ENCODE measurements at places on chromosomes 7 and 10.

DNA sequence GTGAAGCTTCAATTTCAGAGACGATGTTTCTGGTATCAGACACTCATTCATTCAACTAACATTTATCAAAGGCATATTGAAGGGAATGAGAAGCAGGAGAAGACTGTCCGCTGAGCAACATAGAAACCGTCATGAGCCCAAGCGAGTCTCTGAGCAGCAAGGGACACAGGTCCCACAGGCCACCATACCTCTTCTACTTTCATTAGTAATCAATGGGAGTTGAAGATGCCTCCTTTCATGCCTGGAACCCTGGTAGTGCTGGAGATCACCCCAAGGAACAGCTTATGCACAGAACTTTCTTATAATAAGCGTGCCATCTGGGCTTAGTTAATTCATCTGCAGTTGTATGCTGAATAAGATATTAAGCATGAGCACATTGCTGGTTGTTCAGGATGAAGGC, 1.2 kb downstream of the PAX4 start:
- DNase-seq, result no peak

DNA sequence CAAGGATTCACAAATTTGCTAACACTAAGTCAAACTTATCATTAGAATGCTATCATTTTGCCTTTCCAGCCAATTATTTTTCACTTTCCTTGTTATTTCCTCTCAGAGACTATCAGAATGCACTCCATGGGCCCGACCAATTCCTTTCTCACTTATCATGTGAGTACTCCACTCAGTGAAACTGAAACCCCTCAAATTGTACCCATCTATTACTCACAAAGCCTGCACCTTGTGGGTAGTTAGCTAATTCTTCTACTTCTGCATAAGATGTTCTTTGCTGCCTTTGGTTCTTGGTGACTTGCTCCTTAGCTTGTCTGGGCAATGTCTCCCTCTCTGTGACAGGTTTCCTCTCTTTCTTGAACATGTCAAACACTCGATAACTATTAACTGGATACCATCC, 35.2 kb upstream of the MBL2 start:
- no peak for DNase-seq

GRCh38 chr10:18668026-18668425, 8.8 kb downstream of the ARL5B start:
- no peak for DNase-seq

DNA sequence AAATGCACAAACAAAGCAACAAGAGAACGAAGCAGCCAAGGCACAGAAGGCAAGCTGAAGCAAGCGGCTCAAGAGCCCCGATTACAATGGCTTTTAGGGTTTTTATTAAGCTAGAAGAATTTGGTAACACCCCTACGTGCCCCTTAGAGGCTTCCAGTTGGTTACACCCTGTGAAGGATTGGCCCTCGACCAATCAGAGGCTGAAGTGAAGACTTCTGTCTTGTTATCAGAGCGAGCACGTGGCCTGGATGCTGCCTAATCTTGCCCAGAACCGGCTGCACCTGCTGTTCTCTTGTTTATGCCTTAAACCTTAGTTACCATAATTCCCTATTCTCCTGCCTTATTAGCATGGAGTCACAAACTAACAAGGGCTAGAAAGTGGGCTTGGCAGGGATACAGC, 21.4 kb downstream of the KCNK18 start:
- no peak for DNase-seq

GRCh38 chr10:33612116-33612515, 277.6 kb upstream of the NRP1 start:
- no peak for DNase-seq

DNA sequence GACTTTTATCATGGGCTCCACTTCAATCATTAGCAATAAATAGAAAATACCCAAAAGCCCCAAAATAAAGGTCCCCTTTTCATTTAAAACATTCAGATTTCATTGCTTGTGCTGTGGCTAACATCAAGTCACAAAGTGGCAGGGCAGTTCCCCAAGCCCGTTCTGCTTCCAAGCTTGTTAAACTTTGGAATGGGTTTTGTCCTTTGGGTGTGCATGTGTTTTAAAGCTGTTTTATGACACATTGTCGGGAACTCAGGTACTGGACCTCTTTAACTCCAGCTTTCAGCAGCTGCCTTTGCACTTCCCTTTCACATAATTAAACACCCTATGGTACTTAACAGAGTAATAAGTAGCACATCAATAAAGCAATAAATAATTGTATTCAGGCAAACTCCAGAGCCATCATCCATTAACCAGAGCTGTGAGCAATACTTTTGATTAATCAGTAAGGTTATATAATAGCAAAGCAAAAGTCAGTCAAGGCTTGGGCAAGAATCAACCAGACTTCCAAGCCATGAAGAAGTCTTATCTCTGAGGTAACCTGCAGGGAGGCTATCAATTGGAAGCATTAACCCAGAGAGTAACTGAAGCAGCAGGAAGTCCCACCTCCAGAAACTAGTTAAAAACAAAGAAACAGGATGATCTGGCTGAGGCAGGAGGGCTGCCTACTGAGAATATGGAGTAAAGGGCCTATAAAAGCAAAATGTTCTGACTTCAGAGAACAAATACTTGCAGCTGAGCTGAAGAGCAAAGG, 56.1 kb upstream of the ARID5B start:
- DNase-seq, result no peak

GRCh38 chr7:159145490-159145855, 806 bp upstream of the VIPR2 start:
- DNase-seq, result no peak

DNA sequence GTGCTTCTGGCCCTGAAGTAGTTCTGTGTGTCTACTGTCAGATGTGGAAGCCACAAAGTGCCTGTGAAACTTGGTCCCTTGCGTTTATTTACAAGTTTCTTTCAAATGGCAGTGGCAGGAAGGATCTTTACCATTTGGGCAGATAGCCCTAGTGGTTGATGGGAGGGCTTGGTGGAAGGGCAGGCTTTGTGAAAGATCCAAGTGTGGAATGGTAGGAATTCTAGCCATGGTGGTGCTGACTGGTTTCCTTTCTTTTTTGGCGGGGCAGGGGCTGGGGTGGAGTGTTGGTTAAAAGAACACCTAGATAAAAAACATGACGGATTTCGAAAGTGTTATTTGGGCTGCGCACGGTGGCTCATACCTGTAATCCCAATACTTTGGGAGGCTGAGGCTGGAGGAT, 27.0 kb downstream of the AUTS2 start:
- no peak for DNase-seq

DNA sequence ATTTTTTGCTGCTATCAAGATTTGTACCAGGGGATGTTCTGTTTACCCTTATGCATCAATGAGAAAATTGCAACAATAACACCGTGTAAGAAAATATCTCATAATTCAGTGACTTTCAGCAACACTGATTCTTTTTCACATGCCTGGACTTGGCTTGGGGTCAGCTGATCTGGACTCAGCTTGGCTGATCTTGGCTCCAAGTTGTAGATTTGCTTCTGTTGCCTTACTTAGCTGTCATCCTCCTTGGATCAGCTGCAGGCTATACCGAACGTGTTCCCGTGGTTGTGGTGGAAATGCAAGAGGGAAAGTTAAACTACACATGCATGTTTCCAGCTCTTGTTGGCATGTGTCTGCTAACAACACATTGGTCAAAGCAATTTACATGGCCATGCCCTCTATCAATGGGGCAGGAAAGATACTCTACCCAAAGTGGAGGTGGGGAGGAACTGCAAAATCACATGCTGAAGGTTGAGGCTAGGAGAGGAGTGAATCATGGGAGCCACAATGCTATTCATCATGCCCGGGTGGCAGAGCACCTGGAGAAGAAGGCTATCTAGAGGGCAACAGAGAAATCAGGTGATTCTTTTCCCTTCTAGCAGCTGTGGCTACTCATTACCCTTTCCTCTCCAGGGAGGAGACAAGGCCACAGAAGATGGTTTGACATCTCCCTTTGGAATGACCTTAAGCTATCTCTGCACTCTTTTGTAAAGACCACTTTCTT, 1276.3 kb upstream of the AUTS2 start:
- DNase-seq, result no peak

All from caudate nucleus (tissue), 63 donors.